ENCODE measurements at places on chromosomes 5 and 9.

DNA sequence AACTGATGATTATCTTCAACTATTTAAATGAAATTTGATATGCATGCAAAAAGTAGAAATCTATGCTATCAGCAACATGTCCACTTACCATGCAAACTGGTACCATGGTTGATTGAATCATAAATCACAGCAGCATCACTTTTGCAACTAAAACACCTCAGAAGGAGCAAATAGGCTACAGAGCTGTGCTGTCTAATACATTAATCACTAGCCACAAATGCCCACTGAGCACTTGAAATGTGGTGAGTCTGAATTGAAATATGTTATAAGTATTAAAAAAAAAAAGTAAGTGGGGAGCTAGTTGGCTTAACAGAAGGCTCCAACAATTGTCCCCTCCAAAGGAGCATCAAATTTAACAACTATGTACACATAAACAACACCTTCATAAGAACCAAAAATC is 112.5 kb downstream of the FAM114A2 start:
- no peak for DNase-seq

GRCh38 chr5:53397141-53397757 is 83.2 kb upstream of the FST start:
- DNase-seq = no peak

GRCh38 chr5:67941614-67942401 is 273.7 kb upstream of the PIK3R1 start:
- DNase-seq = no peak

DNA sequence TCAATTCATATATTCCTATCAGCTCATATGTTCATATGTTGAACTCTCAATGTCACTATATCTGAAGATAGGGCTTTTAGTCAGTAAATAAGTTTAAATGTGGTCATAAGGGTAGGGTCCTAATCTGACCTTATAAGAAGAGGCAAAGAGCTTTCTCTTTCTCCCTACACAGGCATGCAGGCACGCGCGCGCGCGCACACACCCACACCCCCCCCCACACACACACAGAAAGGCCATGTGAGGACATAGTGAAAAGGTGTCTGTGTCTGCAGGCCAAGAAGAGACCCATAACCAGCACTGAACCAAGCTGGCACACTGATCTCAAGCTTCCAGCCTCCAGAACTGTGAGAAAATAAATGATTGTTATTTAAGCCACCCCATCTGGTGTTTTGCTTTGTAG is 76.0 kb downstream of the PDE4D start:
- DNase-seq = no peak

All from activated naive CD4-positive, alpha-beta T cell treated with Interleukin-2 at 50 U/mL for 16 hours (primary cell).